Activated T-cell treated with anti-CD3 and anti-CD28 coated beads for 1 hour (primary cell): ENCODE measurements at places on chromosomes 16 and 17.

DNA sequence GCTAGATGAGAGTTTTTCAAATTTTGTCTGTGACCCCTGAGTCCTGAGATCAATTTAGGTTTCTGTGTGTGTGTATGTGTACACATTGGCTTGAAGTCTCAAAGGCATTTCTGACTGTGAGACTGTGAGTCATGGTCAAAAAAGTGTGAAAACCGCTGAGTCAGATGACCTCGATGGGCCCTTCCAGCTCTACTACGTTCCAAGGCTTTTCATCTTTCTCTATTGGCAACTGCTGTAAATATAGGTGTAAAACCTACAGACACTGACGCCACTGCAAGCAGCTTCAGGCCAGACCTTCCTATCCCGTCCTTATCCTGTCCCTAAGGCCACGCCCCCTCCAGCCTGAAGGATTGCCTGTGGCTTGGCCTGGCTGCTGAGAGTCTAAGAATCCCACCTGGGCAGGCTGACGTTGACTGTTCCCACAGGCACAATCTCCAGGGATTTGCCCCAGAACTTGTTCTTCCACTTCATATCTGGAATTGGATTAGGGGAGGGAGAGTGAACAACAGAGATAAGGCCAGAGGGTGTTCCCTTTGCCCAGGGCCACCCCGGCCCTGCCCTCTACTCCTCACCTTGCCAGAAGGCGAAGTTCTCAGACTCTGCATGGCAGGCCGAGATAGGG, 11.3 kb downstream of the OSBPL7 start:
- DNase-seq = no peak

DNA sequence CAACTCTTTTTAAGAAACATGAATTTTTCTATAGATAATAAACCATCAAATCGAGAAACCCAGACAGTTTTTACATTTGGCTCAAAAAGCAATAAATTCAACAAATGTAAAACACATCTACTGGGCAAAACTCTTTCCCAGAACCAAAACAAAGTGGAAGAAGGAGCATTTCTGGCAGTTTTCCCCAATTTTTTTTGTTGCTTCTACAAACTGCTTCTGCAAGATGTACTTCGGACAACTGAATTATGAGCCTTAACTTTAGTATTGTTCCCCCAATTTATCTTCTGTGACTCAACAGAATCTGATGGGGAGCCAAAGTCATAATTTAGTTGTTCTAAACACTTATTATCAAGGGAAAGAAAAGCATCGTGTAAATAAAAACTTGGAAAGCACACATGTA, 1047.2 kb downstream of the CDH11 start:
- no peak for DNase-seq

GRCh38 chr17:50668025-50668837, 33.5 kb downstream of the ABCC3 start:
- DNase-seq = no peak

GRCh38 chr16:20084624-20085226, 11.0 kb upstream of the GPR139 start:
- DNase-seq = no peak

- DNase-seq = no peak
Observed at GRCh38 chr16:81237282-81237681, 1.2 kb upstream of the BCO1 start.

DNA sequence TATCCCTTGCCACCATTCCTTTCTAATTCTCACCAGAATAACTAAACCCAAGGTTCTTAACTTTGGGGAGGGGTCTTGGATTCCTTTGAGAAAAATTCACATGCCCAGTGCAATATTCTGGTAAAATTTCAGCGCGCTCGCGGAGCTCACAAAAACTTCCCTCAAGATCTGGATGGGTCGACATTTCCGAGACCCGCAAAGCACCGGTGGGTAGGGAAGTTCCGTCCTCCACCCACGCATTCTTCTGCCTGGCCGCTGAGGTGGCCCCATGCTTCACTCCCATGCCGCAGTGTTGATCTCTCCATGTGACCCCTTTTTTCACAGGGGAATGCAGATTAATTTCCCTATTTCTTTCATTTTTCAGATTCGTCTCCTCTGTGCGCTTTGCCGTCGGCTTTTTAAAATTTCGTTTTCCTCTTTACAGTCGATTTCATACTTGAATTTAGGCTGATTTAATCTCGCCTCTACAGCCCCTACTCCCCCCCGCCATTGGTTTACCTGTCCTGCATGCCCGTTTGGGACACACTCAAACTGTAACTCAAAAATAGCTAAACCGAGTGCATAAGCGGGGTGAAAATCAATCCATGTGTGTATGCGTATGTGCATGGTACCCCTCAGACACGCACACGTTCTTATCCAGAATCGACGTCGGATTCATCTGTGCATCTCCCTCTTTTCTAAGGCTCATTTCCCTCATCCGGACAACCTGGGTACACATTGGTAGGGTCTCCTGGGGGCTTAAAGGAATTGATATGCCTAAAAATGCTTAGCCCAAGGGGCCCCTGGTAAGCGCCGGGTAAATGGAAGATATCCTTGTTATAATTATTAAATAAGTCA, 1.4 kb upstream of the SP6 start:
- no peak for DNase-seq

DNA sequence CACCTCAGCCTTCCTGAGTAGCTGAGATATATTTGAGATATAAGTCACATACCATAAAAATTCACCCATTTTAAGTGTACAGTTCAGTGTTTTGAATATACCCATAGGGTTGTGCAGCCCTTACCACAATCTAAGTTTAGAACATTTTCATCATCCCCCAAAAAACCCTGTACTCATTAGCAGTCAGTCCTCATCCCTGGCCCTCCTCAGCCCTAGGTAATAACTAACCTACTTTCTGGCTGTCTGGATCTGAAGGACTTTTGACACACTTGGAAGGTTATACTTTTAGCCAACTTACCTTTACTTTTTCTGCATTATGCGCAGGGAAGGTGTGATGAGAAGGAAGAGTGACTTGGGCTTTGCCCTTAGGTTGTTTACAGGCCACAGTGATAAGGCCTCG, 4.0 kb upstream of the PLEKHG4 start:
- no peak for DNase-seq
